ENCODE measurements at places on chromosomes 2 and 18.

GRCh38 chr18:31041271-31042083 lies 1.1 kb downstream of the DSC3 start:
- no peak for DNase-seq

- no peak for DNase-seq
These were observed 607.5 kb downstream of the PLCL1 start for GRCh38 chr2:198411936-198412335.

- DNase-seq: no peak
These were observed 5.4 kb upstream of the CWC22 start for GRCh38 chr2:180012523-180012922.

DNA sequence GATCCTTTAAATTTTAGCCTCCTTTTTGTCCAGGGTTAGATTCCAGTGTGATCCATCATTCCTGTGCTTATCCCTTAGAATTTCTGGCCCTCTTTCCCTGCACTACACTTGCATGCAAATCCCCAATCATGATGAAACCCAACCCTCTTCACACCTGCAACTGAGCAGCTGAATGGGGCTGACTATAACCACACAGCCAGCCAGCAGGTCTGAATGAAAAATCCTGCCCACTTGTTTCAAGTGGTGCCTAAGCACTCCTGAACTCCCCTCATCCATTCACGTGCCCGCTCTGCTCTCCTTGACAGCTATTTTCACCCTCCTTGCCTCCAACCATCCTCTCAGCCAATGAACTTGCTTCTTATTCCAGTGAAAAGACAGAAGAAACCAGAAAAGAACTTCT lies 80.5 kb upstream of the AFF3 start:
- no peak for DNase-seq

DNA sequence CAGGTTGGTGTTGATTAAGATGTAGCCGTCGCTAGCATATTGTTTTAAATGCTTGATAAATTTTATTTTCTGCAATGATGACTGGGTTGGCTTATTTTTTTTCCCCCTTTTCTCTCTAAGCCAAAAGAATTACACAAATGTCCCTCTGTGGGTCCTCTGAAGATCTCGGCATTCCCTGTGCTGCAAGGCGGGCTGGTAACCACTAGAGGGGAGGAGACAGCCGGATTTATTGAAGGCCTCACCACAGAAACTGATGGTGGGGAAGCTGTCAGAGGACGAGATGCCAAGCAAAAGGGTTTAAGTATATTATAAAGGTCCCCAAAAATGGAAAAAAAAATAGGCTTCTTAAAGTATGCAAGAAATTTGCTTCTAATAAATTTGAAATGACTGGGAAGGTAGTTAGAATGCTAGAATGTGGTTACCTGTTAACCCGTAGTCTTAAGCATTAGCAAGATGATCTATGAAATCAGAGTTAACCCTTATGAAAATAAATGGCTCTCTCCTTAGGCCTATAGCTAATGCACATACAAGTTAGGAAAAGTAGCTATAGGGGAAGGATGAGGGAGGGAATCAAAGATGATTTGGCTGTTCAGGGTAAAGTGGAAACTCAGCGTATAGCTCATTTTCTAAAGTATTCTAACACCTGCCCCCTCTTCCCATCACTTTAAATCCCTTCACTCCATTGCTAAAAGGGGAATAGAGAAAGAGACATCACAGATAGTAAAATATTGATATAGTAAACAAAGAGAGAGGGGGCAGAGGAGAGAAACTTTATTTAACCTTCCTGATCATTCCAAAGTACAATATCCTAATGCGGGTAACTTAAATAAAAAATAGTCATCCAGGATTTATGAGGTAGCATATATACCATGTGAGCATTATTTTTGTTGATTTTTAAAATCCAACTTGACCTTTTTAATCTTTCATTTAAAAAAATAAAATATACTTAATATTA lies 894.5 kb upstream of the POU3F3 start:
- DNase-seq: no peak

GRCh38 chr18:10476338-10476791 lies 21.9 kb downstream of the APCDD1 start:
- no peak for DNase-seq

GRCh38 chr2:171794918-171795317 lies 99.1 kb downstream of the SLC25A12 start:
- no peak for DNase-seq

DNA sequence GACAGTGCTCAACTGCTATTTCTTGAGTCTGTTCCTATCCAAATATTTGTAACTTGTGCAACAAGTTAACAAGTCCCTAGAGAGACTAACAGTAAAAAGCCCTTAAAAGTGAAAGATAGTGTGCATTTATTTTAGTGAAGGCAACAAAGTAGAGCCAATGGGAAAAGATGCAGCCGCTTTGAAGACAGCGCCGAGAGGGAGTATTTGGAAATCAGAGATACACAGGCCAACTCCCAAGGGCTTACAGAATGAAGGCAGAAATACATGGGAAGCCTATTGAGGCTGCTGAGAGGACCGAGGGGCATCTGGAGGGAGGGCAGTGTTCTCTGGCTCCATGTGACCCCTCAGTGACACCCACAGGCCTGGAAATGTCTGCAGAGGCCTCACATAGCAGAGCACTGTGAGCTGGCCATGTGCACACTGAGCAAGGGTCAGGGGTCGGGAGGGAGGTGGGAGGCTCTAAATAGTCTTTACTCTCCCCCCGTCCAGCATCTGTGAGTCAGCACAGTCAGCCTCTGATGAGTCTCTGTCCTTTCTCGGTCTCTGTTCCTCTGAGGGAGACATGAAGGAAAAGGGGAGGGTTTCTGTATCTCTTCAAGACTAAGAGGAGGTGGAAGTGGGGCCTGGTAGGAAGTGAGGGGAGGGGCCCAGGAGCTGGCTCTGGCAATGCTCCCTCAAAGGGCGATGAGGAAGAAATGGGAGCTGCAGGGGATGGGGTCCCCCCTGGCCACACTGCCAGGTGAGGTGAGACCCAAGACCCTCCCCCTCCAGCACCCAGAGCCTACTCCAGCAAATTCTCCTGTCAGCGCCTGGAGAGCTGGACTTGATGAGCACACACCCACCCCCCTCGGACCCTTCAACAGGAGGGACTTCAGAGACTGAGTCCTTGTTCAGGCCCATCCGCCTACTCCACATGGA lies 133.6 kb downstream of the SP3 start:
- no peak for DNase-seq

DNA sequence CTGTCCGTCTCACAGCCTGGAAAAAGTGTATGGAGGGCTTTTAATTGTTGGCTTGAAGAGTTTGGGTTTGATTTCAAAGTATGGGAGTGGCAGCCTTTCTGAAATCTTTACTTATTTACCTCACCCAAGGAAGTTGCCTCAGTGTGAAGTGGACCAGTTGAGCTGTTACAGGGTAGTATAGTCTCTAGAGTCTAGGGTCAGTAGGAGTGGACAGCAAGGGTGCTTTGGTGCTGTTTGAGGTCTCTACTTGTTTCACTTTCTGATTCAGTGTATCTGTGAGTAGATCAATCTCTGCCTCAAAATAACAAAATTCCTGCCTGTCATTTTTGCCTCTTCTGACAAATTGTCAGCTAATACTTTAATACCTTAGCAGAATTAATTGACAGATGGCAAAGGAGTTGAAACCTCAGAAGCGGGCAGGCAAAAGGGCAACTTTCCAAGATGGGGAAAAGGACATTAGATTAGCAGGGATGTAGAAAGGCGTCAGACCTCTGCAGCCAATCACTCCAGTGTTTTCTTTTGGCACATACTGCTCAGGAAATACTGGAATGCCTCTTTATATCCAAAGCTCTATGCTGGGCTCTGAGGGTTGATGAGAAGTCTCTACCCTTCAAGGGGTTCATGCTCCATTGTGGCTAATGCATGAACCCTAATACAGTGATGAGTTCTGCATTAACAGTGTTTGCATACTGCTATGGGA lies 5.9 kb downstream of the RIOK3 start:
- no peak for DNase-seq

DNA sequence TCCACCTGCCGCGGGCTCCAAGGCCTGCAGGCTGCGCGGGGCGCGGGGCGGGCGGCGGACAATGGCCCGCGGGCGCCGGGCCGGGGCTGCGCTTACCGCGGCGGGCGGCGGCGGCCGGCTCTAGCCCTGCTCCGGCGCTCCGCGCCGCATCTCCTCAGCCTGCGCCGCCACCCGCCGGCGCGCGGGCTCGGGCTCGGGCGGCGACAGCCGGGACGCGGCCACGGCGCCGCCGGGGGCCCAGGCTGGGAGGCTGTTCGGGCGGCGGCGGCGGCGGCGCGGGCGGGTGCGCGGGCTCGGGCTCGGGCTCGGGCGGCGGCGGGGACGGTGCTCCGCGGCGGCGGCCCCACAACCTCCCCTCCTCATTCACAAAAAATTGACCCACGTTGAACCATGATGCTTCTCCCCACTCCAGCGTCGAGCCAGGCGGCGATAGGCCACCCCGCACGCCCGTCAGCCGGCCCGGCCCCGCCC lies at the start of gene HDAC4:
TSS of gene HDAC4 (minus strand) at position 425 of the 471 bp plus-strand sequence. CDS start 48,321 bp downstream, outside the sequence.
- no peak for DNase-seq

- DNase-seq: no peak
These were observed 854.3 kb upstream of the ACVR2A start for GRCh38 chr2:146990311-146991054.

GRCh38 chr2:67772216-67773170 lies 290.3 kb downstream of the C1D start:
- DNase-seq: no peak

DNA sequence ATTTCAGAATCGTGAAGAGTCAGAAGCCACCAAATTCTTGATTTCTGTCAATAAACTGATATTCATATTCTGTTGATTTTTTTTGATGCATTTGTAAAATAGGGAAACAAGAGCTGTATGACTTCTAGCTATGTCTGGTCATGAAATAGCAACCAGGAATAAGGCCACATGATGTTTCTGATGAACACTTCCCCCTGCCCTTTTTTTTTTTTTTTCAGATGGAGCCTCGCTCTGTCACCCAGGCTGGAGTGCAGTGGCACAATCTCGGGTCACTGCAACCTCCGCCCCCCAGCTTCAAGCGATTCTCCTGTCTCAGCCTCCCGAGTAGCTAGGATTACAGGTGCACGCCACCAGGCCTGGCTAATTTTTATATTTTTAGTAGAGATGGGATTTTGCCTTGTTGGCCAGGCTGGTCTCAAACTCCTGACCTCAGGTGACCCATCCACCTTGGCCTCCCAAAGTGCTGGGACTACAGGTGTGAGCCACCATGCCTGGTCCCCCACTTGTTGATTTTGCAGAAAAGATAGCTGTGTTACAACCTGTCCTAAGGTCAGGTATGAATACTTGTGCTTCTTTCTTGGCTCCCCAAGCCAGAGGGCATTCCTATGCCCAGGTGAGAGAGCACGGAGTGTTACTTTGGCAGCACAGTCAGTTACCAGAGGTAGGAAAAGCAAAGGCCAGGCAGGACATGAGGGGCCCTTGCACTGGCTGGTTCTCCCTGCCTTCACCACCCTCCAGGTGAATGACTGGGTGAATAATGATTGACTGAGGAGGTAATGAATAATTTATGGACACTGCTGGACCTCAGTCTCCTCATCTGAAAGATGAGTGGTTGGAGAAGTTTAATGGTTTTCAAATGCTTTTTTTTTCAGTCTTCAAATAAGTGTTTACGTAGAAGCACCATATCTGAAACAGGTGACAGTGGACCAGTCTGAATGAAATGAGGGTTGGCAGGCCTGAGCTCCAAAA lies 39.6 kb downstream of the PAX8 start:
- DNase-seq: no peak

GRCh38 chr2:138919120-138919747 lies 139.0 kb upstream of the NXPH2 start:
- no peak for DNase-seq

- no peak for DNase-seq
These were observed 53.3 kb downstream of the TRAPPC12 start for GRCh38 chr2:3432693-3433338.

DNA sequence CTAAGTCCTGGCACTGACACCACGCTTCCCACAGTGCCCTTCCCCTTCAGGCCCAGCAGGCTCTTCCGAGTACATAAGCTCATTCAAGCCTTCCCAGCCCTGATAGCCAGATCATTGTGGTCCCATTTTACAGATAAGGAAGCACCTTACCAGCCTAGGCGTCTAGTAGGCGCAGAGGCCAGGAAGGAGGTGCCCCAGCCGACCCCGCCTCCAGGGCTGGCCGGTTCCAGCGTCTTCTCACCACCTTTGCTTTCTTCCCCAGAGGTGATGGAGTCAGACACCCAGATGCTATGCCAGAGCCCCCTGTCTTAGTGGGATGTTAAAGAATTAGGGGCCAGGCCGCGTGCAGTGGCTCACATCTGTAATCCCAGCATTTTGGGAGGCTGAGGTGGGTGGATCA lies 28.9 kb upstream of the EFHD1 start:
- no peak for DNase-seq

- DNase-seq: no peak
These were observed 751 bp upstream of the DNAJC10 start for GRCh38 chr2:182715121-182715891.

- DNase-seq: no peak
These were observed 99.6 kb upstream of the SCG2 start for GRCh38 chr2:223701761-223702160.

DNA sequence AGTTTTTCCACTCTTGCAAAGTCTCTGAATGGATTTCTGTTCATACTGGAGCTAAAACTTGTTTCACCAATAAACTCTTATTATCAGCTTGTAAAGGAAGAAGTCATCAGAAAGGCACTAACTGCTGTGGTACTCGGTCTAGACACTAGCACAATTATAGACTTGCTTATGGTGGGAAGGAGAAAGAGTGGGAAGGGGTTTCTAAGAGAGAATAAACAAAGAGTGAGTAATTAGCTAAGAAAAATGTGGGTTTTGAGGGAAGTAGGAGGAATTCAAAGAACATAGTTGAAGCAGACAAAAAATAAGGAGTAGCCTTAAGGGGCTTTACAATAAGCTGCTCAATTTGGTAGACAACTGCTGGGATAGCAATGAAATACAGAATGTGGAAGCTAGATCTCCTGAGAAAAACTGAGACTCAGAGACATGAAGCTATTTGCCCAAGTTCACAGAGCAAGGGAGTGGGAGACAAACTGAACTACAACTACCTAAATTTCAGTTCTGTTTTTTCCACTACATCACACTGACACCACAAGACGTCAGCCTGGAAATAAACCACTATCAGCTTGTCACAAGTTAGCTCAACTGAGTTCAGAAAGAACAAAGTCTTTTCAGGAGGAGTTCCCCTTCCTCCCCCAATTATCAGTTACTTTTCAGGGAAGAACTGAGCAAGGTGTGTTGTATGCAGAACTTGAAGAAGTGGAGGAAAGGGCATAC lies 59.7 kb downstream of the MAP4K3 start:
- no peak for DNase-seq

- no peak for DNase-seq
These were observed 21.5 kb upstream of the ZEB2 start for GRCh38 chr2:144541396-144541795.

GRCh38 chr2:19589791-19590190 lies 231.4 kb upstream of the OSR1 start:
- DNase-seq: no peak

DNA sequence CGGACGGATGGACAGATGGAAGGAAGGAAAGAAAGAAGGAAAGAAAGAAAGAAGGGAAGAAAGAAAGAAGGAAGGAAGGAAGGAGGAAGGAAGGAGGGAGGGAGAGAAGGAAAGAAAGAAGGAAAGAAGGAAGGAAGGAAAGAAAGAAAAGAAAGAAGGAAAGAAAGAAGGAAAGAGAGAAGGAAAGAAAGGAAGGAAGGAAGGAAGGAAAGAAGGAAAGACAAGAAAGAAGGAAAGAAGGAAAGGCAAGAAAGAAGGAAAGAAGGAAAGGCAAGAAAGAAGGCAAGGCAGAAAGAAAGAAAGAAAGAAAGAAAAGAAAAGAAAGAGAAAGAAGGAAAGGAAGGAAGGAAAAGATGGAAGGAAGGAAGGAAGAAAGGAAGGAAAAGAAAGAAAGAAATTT lies 162.5 kb upstream of the DNMT3A start:
- no peak for DNase-seq

All from stimulated activated CD4-positive, alpha-beta T cell treated with anti-CD3 and anti-CD28 coated beads, TNF-alpha, amount 100 ng/mL, for 4 hours (primary cell).